ENCODE measurements at places on chromosomes 5 and 9.

- DNase-seq, result no peak
Observed at GRCh38 chr9:14345354-14346230, 31.7 kb upstream of the NFIB start.

DNA sequence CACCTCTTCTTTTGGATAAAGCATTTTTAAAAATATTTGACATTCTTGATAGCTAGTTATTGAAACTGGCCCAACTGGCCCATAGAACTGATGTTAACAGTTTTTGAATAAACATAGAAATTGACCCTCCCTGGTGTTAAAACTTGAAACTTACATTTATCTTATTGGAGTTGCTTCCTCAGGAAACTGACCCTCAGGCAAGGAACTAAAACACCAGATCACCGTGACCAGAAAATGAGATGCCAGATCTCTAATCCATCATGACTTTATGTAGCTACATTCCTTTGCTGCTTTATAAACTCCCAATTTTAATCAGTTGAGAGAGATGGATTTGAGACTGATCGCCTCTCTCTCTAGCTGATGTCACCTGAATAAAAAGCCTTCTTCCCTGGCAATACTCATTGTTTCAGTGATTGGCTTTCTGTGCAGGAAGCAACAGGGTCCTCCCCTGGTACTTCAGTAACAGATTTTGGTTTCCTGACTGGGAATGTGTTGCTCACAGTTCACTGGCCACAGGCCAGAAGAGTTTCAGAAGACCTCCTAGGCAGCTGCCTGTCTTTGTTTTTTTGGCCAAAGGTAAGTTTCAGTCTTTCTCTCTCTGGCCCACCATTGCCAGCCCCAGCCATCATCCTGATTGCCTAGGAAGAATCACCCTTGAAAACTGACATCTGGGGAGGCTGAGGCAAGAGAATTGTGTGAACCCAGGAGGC, 212.4 kb downstream of the DTWD2 start:
- no peak for DNase-seq

DNA sequence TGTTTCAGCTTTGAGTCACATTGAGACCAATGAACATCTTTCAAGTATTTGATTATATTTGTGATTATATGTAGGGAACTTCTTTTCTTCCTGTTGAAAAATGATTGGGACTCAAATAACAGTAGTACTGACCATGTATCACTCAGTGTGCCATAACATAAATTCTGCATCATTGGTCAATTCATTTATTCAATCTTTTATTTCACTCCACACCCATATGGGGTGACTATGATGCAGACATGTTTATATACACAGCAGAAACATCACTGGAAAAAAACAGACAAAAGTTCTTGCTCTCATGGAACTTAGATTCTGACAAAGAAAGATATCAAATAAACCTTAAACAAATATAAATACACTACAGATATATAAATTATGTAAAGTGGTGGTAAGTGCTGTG, 74.7 kb upstream of the ANXA1 start:
- DNase-seq, result no peak

DNA sequence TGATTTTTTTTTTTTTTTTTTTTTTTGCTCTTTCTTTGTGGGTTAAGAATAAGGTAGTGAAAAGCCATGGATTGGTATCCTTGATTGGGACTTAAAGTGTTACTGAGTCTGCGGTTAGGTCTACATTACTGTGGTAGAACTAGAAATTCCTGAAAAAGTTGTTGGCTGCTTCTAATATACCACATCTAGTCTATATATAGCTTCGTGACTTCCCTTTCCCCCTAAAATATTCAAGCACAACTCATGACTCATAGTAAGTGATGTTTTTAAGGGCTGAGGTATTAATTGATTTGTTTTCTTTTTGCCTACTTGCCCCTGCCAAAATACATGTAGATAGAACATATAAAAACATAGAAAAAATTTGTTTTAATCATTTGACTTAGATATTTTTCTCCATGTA, 247.6 kb downstream of the TMEM232 start:
- DNase-seq, result no peak

GRCh38 chr5:56737951-56738606, 77.3 kb upstream of the MAP3K1 start:
- DNase-seq, result no peak

DNA sequence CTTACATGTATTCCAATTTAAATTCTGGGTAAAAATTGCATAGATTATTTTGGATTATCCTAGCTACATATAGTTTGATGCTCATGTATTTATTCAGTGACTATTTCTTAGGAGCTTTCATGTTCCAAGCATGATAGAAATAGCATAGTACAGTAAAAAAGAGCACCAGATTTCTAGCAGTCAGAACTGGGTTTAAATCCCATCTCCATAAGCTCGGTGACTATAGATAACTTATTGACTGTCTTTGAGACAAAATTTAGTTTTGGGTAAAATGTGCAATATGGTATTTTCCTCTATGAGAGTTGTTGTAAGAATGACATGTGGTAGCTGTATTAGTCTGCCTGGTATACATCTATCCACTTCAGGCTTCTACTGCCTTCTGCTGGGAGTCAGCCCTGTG, 889.6 kb downstream of the DTWD2 start:
- DNase-seq, result no peak

DNA sequence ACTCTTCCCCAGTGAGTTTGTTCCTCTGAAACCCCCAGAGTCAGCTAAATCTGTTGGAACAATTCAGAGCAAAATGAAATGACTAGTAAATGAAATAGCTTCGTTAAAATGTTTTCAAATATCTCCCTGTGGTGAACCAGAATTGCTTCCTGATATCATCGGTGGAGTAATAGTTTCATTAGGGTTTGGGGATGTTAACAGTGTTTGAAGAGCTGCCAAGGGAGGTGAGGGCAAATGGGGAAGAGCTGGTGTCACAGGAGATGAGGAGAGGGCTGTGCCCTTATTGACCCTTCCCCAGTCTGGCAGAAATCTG, 4.3 kb upstream of the C7 start:
- DNase-seq, result no peak

DNA sequence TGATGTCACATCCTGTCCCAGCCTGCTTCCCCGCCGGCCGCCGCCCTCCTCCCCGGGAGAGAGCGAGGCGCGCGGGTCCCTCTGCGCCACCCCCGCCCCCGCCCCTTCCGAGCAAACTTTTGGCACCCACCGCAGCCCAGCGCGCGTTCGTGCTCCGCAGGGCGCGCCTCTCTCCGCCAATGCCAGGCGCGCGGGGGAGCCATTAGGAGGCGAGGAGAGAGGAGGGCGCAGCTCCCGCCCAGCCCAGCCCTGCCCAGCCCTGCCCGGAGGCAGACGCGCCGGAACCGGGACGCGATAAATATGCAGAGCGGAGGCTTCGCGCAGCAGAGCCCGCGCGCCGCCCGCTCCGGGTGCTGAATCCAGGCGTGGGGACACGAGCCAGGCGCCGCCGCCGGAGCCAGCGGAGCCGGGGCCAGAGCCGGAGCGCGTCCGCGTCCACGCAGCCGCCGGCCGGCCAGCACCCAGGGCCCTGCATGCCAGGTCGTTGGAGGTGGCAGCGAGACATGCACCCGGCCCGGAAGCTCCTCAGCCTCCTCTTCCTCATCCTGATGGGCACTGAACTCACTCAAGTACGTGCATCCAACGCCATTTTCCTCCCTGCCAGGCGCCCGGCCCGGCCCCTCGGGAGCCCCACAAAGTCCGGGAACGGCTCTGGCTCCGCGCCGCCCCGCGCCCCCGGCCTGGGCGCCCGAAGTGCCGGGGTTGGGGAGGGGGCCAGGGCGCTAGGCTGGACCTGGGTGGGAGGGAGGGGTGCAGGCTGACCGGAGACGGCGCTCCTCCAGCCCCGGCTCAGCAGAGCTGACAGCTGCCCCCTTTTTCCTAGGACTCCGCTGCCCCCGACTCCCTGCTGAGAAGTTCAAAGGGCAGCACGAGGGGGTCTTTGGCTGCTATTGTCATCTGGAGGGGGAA, 12.0 kb upstream of the OLFM1 start:
- DNase-seq, result peak; percentile 63

- DNase-seq, result peak; percentile 55
Observed at GRCh38 chr5:140362875-140363630, 3.1 kb downstream of the SLC4A9 start.

GRCh38 chr9:20269620-20270019, 352.7 kb downstream of the MLLT3 start:
- no peak for DNase-seq

DNA sequence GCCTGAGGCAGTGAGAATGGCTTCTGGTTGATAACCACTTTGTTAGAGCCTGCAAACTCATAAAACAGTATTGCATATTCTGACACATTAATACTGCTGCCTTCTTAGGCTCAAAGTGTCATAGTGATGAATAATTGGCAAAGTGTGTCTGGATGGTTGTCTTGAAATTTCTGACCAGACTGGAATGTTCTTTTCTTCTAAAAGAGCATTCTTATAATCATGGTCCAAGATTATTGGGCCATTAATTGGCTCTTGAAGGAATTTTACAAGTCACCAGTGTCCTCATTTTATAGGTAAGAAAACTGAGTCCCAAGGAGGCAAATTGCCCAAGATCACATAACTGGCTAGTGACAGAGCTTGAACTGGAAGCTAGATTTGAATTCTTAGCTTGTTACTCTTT, 111.7 kb downstream of the PCSK1 start:
- no peak for DNase-seq

DNA sequence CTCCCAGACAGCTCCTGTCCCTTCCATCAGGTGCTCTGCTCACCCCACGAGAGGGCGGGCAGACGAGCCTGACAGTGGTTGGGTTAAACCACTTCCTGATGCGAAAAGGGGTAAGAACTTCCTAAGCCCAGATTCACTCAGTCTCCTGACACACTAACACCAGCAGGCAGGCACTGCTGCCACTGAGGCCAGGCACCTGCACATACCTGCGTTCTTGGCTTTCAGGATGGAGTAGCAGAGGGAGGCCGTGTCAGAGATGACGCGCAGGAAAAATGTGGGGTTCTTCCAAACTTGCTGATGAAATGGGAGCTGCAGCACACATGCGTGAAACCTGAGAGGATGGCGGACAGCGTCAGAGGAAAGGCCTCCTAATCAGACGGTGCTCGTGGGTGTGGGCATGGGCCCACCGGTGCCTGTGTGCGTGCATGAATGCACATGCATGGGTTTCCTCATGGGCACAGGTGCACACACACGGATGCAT, 29.9 kb downstream of the SLC6A18 start:
- no peak for DNase-seq

DNA sequence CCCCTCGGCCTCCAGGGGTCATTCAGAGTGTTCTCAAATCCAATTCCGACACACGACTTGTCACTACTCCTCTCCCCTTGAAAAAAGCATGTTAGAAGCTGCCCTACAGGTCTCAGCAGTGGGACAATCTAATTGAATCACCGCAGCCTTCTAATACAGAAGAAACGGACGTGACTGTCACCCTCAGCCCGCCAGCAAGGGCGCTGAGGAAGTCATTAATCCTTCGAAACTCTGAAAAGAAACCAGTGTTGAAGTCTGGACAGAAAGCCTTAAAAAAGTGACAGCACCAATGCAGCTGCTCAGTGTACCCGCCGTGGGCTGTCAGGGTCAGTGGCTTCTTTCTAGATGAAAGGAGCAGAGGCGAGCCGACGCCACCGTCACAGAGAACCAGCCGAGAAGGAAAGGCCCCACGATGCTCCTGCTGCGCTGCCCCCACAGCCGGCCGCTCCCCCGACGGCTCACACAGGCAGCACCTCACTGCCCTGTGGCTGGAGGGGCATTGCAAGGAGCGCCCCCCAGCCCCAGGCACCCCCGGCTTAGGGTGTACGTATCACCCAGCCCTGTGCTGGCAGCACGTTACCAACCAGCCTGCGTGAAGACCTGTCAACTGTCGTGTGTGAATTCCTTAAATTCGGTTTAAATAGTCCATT, 5.7 kb downstream of the BRD3OS start:
- DNase-seq, result no peak

DNA sequence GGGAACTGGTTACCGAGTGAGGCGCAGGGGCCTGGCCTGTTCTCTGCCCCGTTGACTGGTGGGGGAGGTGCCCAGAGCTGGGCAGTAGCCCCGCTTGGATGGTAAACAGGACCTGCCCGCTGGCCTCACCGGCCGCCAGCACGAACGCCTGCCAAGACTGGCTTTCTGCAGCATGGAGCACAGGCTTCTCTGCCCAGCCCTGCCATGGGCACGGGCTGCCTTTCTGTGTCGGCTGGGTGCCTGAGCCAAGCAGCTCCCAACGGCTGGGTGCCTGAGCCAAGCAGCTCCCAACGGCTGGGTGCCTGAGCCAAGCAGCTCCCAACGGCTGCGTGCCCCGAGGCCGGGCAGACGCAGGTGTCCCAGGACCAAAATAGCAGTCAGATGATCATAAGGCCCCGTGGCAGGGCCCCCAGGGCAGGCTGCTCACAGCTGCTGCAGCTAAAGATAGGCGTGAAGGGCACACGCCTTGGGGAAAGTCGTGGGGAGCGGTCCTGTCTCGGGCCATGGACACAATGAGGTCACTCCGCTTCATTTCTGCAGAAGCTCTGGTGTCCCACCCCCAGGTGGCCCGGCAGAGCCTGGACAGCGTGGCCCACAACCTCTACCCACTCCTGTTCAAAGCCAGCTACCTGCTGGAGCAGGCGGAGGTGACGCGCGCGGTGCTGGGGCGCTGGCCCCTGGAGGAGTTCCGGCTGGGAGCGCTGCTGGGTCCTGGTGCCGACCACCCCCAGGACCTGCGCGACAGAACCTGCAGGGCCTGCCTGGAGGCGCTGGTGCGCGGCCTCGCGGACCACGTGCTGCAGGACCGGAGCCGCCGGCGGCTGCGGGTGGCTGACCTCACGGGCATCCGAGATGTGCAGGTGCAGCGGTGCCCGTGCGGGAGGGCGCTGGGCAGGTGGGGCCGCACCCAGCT, at the start of gene LRRC14B:
TSS of gene LRRC14B (plus strand) at position 460 of the 913 bp plus-strand sequence. CDS start at position 504, 44 bp downstream.
- DNase-seq, result peak; percentile 29

DNA sequence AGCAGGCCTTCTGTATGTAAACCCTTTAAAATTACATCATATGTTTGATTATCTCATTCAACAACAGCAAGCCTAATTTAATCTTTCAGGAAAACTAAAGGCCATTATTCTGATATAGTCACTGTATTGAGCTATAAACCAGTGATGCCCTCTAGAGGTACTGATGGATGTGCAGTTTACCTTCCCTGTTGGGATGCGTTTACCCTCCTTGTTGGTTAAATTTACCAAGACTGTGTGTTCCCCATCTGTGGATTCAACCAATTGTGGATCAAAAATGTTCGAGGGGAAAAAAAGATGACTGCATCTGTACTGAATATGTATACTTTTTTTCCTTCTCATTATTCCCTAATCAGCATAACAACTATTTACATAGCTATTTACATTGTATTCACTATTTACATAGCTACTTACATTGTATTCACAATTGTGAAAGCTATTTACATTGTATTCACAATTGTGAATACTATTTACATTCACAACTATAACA, 3.7 kb upstream of the BAAT start:
- DNase-seq, result no peak

- no peak for DNase-seq
Observed at GRCh38 chr5:135391869-135392255, 7.2 kb downstream of the MACROH2A1 start.

DNA sequence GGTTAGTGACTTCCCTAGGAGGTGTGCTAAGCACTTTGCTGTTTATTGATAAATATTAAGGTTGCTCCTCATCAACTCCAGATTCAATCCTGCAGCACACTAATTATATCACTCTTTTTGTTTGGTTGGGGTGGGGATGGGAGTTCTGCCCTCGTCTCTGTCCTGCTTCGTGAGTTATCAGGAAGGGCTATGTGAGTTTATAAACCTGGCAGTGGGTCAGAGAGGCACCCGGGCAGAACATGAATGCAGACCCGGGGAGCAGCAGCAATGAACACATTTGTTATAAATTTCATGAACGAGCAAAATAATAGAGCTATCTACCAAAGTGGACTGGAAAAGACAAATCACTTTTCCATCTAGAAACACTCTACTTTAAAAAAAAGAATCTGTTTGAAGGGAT, 125.5 kb upstream of the WWC1 start:
- DNase-seq, result no peak

Measured in amygdala (tissue), 56 donors.